ENCODE measurements at places on chromosomes 7 and 10.

- peak; percentile 24 for DNase-seq
These were observed 41.9 kb upstream of the DAGLB start for GRCh38 chr7:6489612-6490011.

DNA sequence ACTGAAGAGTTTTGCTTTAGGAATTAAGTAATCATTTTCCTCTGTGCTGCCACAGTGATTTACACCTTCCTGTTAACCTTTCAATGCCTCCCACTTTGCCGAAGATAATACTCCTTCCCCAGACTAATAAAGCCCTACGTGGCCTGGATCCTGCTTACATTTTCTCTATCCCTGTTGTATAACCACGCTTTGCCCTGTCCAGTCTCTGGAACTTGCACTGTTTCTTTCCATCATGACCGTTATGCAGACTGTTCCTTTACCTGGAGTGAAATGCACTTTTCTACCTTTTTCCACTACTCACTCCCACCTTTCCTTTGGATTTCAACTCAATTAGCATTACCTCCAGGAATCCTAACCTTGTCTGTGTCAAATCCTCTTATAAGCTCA, 154.4 kb downstream of the PRKG1 start:
- no peak for DNase-seq

DNA sequence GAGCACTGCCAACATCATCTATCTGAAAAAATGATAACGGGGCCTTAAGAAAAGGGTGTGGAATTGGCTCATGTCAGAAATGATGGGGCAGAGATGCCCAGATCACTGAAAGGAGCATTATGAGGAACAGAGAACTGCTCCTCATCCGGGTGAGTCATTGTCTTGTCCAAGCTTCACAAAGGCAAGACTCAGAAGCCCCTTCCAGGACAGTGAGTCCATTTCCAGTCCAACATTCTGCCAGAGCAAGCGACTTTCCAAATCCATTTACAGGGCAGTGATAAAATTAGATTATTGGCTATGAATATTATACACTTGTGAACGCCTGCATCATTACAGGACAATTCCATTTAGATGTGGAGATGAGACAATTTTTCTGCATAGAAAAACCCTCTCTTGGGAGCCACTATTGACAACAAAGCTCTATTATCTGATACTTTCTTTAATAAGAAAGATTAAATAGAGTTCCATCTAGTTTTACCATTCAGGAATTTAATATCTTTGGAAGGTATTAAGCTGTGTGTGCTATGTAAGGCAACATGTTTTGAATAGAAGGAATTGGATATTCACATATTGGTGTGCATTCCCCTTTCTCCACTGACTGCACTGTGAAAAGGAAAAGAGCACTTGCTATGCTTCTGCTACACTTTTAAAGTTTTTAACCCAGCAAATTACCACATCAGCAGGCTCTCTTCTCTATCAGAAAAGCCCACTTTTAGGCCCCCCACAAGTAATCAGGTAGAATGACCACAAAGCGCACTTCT, 159.6 kb downstream of the NRP1 start:
- peak; percentile 17 for DNase-seq

DNA sequence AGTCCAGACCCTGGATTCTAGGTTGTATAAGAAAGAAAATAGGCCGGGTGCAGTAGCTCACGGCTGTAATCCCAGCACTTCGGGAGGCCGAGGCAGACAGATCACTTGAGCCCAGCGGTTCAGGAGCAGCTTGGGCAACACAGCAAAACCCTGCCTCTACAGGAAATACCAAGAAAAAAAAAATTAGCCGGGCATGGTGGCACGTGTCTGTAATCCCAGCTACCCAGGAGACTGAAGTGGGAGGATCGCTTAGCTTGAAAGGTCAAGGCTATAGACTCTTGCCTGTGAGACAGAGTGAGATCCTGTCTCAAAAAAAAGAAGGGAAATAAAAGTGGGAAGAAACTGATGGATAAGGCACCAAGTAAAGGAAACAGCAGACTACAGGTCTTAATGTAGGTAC, 287.9 kb upstream of the KLF14 start:
- DNase-seq, result no peak

DNA sequence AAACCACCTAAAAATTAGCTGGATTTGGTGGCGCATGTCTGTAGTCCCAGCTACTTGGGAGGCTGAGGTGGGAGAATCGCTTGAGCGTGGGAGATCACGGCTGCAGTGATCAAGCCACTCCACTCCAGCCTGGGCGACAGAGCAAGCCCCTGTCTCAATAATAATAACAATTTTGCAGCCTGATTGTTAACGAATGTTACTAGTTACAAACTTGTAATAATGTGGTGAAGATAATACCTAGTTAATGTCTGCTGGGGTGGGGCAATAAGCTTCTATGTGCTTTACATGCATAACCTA, 1.2 kb upstream of the ATAD1 start:
- no peak for DNase-seq

- no peak for DNase-seq
These were observed 239.2 kb upstream of the GLI3 start for GRCh38 chr7:42476255-42476654.

DNA sequence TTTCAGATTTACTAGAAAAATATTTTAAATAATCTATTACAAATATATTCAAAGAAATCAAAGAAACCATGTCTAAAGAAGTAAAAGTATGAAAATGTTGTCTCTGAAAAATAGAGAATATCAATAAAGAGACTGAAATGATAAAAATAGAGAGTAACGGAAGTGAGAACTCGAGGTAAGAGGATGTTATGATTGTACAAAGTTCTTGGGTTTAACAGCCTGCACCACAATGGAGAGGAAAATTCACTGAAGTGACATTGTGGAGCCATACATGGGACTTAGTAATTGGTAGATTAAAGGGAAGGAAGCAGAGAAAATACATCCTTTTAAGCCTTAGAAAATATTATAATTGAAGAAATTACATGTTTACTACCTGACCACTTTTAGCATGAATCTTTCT, 77.9 kb downstream of the THSD7A start:
- DNase-seq, result no peak

DNA sequence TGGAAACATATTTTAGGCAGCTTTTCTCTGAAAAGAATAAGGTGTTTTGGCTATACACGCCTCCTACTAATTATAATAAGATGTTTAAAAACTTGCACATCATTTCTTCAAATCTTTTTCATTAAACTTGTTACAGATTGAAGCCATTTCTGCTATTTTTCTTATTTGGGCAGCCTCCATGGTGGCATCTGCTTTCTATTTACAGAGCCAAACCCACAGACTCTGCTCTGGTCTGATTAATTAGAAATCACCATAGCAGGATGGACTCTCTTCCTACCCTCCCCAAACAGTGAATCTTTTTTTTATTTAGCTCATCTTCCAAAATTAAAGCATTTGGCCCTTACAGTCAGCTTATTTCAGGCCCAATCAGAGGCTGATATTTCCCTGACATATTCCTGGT, 85.7 kb upstream of the AOAH start:
- DNase-seq, result no peak

DNA sequence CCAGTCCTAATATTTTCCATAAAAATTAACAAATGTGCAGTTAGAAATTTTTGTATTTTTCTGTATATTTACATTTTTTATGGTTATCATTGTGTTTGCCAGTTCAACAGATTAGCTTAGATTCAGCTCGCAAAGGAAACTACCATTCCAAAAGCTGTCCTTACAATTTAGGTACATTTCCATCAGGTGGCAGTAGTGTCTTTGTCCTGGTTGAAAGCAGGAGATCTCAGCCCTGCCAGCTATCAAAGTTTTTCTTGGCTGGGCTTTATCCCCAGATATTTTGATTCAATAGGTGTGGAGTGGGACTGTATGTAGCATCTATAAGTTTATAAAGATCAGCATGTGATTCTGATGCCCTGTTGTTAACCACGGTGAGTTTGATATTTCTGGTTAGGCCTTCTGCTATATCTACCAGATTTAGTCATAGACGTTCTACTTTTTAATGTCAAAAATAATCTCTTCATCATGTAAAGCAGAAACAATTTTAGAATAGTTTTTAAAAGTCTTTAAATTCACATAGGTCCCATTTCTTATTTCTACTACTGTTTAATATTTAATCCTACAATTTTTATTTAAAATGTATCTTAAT, 15.5 kb upstream of the ICA1 start:
- DNase-seq, result no peak

DNA sequence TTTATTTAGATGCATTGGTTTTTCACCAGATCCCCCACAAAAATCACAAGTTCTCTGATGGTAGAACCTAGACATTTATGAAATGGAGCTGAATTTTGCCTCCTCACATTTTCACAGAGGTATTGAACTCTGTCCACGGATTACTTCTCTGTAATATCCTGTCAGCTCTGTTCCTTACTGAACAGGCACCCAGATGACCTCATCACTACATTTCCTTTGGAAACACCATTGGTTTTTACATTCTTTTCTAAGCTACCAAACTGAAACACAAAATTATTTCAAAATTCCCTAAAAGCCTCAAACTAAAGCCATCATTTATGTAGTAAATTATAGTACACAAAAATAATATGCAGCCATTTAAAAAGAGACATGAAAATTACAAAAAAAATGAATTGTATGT, 98.3 kb upstream of the KCNIP2 start:
- no peak for DNase-seq

DNA sequence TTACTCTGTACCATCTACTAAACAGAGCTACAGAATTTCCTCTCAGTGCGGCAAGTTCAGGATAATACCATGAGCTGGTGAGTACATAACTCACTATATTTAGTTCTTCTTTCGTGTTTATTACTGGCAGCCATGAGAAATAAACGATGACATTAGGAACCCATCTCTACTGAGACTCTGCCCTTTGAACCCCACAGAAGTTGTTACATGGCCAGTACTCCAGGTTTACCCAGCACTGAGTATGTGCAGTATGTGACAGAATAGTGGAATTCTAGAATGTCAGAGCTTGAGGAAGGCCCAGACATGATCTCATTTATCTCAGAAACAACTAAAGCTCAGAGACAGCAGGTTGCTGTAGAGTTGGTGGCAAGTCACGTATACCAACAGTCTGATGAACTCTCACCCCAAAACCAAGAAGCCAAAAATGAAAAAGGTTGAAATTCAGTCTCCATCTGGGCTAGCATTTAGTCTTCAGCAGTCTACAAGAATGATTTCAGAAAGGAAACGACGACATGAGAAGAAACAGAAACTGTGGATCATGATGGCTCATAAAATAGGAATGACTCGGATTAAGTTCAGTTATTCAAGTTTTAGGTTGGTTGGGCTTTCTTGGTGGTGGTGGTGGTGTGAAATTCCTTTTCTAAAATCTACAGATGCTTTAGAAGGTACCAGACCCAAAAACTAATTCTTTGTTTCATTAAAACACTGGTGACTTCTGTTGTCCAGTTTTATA, 78.5 kb downstream of the SORBS1 start:
- no peak for DNase-seq

DNA sequence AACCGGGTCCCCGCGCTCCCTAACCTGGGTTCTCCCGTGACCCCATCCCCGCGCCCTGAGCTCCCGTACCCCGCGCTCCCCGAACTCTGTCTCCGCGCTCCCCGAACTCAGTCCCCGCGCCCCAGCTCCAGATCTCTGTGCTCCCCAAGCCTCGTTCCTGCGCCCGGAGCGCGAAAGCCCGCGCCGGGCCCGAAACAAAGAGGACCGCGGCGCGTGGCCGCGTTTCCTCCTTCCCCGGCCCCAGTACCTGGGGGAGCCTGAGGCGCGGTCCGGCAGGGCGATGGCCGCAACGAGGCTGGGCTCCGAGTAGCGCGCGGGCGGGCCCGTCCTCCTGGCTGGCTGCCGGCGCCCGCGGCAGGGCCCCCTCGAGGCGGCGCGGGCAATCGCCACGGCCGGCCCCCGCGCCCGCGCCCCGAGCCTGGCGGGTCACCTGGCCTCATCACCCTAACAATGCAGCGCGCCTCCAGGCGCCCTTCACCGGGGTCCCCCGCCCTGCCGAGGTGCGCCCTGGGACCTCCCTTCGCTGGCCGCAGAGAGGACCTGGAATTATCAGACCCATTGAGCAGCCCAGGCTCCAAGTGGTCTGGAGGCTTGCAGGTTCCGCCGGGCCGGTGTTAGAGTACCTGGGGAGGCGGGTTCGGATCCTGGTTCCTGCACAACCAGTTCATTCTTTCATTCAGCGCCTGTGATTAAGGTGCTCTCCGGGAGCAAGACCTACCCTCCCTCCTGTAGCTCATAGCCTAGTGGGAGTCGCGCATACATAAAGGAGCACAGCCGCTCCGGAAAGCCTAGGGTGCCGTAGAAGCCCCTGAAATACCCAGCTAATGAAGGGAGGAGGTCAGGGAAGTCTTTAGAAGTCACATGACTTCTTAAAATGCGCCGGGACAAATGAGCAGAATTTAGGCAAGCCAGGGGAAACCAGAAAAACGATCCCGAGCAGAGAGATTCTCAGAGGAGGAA, at the start of gene TNS3:
Gene TNS3 (minus strand): TSS at position 308 of the 960 bp plus-strand sequence. CDS start 142,475 bp downstream, outside the sequence.
- no peak for DNase-seq

- no peak for DNase-seq
These were observed 169.7 kb downstream of the RNLS start for GRCh38 chr10:88413412-88413811.

DNA sequence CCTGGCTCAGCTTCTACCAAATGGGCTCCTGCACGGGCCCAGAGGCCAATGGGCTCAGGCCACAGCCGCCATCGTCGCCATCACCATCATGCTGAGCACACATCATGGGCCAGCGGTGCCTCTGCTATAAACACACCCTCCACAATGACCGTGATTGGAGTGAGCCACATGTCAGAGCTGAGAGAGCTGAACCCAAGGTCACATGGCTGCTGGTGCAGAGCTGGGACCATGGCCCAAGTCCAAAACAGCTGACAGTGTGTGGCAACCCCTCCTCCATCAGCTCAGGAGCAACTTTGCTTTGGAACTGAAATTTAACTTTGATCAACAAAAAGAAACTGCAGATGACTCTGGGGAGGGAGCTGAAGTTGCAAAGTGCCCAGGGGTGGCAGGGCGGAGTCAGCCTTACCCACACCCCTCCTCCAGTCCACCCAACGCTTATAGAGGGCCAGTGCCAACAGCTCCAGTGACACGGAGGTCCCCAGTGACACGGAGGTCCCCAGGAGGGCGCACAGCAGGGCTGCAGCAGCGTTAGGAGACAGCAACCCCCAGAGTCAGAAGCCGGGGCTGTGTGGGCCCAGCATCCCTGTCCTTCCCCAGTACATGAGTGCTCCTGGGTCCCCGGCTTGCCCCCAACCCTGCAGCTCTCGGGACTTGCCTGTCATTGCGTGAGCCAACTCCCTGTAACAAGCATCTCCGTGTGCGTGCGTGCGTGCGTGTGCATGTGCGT, 249.6 kb downstream of the ELFN1 start:
- DNase-seq, result no peak

DNA sequence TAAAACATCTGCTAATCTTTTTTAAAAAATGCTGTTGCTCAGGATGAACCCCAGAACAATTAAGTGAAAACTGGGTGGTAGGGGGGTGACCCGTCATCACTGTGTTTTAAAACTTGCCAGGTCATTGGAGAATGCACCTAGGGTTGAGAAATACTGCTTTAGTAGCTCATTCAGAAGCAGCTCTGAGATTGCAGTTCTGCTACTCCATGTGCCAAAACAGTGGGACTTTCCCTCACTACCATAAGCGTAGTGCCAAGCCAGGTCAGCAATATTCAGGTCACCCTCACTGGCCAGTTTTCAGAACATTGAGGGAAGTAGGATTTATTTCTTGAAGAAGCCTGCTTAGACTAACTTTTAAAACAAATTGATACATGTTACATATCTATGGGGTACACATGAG, 5.2 kb downstream of the STEAP2 start:
- no peak for DNase-seq

Data from A172 (cell line).